GDM1 (cell line): ENCODE measurements at places on chromosomes 1 and 21.
A peak's percentile ranks its signal among the peaks of the same experiment; 100 is the strongest.

- DNase-seq = no peak
These were observed 35.9 kb upstream of the RNF19B start for GRCh38 chr1:33000427-33001026.

GRCh38 chr1:18723206-18723605 is 92.6 kb downstream of the PAX7 start:
- no peak for DNase-seq

GRCh38 chr1:18093193-18093592 is 14.4 kb upstream of the IGSF21 start:
- DNase-seq = no peak

DNA sequence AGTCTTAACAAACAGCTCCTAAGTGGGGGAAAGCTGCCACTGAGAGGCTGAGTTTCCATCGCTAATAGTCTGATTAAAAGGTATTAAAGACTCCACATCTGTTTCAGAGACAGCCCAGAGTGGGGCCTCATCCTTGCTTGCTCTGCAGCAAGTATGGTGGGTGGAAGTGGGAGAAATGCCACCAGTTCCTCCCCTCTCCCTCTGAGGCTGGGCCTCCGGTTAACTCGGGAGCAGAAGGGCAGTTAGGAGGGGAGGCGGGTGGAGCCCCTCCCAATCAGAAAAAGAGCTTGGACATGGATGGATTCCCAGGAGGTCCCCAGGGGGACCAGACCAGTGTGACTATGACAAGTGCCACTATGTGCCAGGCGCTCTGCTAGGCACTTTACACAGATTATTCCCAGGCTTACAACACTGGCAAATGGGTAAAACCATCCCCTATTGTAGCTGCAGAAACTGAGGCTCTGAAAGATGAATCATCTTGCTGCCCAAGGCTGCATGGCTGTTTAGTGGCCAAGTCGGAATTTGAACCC is 11.4 kb upstream of the ASCL5 start:
- DNase-seq = no peak

DNA sequence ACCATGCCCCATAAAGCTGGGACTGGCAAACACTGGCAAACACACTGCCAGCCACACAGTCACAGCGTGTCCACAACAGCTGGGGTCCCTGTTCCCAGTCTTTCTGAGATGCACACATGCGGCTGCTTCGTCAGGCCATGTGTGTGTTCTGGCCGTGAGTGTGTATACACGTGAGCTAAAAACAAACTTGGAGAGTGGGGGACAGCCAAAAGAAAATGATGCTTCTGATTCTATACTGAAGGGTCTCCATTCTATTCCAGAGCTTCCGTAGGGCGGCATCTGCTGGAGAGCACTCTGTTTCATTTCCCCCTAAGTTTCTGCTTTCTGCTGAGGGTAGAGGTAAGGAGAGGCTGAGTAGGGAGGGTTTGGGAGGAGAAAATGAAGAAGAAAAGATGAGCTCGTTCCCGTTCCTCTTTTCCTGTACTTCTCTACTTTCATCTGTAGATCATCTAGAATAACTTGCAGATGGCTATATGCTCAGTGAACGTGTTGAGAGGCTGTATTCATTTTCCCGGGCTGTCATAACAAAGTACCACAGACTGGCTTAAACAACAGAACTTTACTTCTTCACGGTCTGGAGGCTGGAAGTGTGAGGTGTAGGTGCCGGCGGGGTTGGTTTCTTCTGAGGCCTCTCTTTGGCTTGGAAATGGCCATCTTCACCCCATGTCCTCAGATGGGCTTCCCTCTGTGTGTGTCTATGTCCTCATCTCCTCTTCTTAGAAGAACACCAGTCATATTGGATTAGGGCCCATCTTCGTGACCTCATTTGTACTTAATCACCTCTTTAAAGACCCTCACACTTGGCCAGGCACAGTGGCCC is 151.6 kb downstream of the TOMM20 start:
- no peak for DNase-seq

DNA sequence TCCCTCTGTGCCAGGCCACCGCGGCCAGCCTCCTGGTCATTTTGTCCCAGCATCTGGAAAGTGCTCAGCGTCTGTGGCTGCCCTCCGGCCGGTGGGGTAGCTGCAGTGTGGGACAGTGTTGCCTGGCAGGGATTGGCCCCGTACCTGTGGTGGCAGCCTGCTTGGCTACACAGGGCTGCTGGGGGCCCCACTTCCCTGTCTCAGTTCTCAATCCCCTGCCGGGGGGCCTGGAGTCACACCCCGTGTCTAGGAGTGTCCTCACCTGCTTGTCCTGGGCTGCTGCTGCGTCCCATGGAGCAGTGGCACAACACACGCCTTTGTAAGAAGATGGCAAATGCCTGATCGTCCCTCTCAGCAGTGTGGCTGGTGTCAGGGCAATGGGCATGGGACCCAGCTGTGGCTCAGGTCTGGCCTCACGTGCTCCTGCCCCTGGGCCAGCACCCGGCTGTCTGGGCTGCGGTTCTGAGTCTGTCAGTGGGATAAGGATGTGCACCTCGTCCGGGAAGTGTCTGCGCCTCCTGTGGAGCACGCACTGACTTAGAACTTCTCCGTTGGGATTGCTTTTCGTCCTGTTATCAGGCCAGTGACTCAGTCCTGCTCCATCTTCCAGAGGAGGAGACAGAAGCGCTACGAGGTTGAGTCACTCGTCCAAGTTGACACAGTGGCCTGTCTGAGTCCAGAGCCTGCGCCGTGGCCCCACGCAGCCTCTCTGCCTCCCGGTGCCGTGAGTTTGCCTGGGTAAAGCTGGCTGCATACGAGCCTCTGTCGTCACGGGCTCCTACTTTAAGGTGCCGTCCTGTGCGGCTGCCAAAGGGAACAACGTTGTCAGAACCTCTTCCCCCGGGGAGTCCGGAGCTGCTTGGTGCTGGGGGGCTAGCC is 41.0 kb downstream of the CRYAA start:
- no peak for DNase-seq

GRCh38 chr1:56799605-56800400 is 19.4 kb downstream of the FYB2 start:
- no peak for DNase-seq

DNA sequence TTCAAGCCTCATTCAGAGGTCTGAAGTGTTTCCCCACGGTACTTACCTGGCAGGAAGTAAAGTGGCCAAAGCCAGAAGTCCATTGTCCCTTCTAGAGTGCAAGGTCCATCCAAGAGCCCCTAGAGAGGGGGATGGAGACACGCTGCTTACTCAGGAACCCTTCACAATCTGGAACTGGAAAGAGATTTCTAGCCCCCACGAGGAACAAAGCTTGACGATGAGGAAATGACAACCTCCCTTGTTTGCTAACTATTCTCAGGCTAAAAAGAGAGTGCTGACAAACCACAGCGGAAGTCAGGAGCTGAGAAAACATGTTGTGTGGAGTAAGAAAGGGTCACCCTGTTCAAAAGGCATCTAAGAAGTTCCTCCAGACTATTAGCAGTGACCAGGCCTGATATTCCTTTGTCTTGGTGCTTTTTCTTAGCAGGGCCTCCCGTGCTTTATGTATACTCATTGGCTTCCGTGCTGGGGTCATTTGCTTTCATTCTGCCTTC is at the start of gene FCMR:
FCMR (minus strand) TSS at position 170 of the 494 bp plus-strand sequence; CDS start at position 83, 87 bp downstream.
- DNase-seq = peak; percentile 42

GRCh38 chr1:174789399-174789798 is 210.3 kb upstream of the CACYBP start:
- no peak for DNase-seq

GRCh38 chr1:229380536-229381160 is 37.8 kb upstream of the CCSAP start:
- no peak for DNase-seq

GRCh38 chr1:245270972-245271371 is 116.2 kb downstream of the KIF26B start:
- no peak for DNase-seq

DNA sequence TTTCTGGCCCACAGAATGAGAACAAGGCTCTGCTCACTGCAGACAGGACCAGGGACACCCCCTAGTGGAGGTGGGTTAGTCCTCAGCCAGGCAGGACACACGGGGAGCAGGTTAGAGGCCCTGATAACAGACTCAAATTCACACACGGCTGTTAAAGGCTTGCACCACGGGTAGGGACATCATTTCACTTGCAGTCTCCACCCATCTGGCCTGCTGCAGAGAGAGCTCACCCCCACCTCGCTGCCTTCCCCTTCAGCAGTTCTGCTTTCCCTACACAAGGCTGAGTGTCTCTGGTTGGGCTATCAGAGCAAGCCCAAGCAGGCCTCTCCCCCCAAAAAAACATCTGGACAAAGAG is 20.6 kb downstream of the MEF2D start:
- DNase-seq = no peak

GRCh38 chr1:179187735-179188471 is 41.6 kb downstream of the ABL2 start:
- DNase-seq = no peak

GRCh38 chr21:16634515-16634914 is 878.3 kb upstream of the CXADR start:
- DNase-seq = no peak

- no peak for DNase-seq
These were observed 6.2 kb upstream of the LAPTM5 start for GRCh38 chr1:30763651-30764248.

GRCh38 chr1:245245021-245245667 is 90.4 kb downstream of the KIF26B start:
- no peak for DNase-seq

- no peak for DNase-seq
These were observed 107.6 kb upstream of the IPO9 start for GRCh38 chr1:201721082-201722049.

DNA sequence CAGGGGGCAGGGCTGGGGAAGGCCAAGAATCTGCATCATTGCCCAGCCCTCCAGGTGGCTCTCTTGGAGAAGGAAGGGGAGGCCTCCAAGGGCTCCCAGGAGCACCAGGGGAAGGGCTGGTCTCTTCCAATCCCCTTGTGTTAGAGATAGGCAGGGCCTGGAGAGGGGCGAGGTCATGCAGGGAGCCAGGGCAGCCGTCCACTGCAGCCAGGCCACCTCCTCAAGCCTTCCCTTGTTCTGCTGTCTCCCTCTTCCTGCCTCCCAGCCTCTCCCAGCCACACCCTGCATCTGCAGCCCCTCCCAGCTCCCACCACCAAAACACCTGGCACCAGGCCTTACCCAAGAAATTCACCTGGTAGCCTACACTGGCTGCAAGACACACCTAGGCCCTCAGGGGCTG is 105.3 kb upstream of the IFFO2 start:
- no peak for DNase-seq

GRCh38 chr21:27372381-27372780 is 405.5 kb upstream of the ADAMTS5 start:
- DNase-seq = no peak

GRCh38 chr1:93702828-93703183 is 21.2 kb upstream of the BCAR3 start:
- no peak for DNase-seq

- no peak for DNase-seq
These were observed 134.2 kb downstream of the TLR5 start for GRCh38 chr1:223008808-223009207.

DNA sequence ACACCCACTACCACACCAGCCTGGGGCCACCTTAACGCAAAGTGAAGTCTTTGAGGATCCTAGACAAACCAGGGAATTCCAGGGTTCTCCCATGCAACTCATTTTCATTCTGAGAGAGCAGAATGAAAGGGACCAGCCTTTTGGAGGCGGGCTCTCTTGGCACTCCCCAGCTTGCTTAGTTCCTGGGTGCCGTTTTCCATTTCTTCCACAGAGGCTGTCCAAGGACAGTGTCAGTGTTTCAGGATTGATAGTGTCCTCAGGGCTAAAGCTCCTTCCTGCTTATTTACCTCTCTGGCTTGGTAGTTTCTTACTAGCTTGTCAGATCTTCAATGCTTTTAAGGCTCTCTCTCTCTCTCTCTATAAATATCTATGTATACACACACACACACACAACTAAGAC is 30.1 kb upstream of the GNG4 start:
- no peak for DNase-seq
